Activated CD4-positive, alpha-beta T cell treated with anti-CD3 and anti-CD28 coated beads for 48 hours (primary cell): ENCODE measurements at places on chromosomes 7 and 10.

GRCh38 chr7:120014925-120015465 lies 258.0 kb upstream of the KCND2 start:
- DNase-seq = no peak

DNA sequence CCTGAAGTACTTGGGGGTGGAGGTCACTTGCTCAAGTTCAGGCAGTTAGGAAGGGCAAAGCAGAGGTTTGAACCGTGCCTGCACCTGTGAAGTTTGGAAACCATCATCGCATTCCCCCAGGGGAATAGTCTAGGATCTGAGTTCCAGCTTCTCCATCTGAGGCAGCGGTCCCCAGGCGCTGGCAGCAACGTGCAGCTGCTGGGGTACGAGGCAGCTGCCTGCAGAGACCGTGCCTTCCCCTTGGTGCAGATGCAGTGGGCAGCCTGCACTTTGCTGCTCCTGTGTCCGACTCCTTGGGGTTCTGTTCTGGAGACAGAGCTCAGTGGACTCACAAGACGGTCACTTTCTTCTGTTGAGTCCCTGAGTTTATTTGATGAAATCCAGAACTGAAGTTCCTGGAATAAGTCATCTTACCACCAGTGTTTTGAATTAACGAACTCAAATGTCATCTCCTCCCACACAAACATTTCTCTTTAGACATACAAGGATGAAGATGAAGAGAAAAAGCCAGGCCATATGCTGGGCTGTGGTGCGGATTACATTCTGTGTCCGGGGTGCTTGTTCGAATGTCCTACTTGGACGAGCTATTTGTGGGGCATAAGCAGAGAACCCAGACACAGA lies 19.9 kb upstream of the GIMAP8 start:
- no peak for DNase-seq

- no peak for DNase-seq
These were observed 242.9 kb upstream of the CXCL12 start for GRCh38 chr10:44627591-44628354.

DNA sequence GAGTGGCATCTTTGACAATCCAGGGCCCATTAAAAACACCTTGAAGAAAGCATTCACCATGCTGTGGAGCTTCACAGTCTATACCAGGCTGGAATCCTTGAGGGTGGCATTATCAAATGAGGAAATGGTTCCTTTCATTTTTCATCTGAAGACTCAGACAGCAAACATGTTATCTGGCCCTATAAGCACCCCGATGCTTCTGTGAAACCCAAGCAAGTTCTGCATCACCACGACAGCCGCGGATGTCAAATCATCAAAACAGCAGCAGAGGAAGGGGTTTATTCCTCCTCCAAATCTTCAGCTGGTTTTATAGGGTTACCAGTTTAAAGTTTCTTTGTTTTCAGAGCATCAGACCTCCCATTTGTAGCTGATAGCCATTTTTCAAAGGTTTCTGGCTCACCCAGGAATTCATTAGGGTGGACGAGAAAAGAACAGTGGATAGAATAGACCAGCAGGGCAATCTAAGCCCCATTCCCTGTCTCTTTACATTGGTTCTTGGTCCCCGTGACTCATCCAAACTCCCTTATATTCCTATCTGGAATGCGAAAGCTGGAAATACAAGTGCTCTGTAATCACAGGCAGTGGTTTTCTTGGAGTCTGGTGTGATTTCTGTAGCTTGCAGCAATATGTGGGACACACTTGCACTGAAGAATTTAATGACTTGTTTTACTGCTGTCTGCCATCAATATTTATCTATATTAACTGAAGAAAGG lies 217.9 kb downstream of the SKAP2 start:
- no peak for DNase-seq

DNA sequence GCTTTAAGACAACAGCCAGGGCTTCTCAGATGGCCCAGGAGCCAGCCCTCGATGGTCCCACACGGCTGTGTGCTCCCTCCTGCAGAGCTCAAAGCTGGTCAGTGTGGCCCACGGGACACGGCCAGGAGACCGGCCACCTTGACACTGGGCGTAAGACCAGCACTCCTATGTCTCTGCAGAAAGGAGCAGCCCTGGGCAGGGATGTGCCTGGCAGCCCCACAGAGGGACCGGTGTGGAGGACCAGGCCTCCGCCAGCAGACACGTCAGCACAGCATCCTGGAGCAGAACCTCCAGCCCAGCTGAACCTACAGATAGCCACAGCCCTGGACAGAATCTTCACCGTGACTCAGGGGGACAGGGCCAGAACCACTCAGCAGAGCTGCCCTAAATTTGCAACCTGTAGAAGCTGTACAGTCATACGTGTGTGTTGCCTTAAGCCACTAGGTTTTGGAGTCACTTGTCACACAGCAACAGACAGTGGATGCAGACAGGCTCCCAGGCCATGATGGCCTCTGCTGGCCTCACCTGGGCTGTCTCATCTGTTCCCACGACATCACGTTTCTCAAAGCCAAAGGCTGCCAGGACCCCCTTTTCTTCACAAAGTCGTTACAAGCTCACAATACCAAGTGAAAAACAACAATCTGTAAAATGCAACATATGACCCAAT lies 132.4 kb downstream of the DIP2C start:
- no peak for DNase-seq

DNA sequence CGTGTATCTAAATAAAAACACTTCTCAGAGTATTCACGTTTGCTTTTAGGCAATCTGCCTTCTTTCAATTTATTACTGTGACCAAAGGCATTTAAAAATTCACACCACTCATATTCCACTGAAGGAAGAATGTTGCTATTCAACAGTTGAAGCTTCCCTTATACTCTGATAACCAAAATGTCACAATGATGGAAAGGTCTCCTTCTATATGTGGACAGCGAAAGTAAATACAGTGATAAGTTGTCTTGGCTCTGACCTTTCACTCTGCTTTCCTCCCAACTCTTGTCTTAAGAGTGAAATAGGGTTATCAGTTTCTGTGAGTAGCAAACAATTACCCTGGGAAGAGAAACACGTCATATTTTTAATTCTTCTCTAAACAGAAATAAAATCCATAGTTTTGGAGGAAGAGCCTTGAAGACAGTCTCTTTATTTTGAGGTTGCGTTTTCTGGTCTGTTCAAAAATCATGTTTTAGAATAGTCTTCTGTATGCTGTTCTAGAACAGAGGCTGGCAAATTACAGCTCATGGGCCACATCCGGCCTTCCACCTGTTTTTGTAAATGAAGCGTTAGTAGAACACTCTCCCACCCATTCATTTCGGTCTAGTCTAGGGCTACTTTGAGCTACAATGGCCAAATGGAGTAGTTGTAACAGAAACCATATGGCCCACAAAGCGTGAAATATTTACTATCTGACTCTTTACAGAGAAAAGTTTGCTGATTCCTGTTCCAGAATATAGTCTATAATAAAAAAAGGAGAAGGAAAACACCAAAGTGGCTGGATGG lies 41.3 kb downstream of the ETV1 start:
- no peak for DNase-seq

DNA sequence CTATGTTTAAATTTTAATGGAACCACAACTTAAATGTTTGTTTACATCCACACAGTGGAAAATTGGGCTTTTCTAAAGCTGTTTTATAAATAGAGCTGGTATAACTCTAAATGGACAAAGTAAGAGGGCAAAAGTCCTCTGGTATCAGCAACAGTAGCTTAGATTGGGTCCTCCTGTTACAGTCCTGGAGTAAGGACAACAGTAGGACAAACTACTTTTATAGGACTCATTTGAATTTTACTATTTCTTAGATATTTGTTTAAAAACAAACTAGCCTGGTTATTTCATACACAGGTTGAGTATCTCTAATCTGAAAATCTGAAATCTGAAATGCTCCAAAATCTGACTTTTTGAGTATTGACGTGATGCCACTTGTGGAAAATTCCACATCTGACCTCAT lies 8.4 kb downstream of the VCL start:
- no peak for DNase-seq

DNA sequence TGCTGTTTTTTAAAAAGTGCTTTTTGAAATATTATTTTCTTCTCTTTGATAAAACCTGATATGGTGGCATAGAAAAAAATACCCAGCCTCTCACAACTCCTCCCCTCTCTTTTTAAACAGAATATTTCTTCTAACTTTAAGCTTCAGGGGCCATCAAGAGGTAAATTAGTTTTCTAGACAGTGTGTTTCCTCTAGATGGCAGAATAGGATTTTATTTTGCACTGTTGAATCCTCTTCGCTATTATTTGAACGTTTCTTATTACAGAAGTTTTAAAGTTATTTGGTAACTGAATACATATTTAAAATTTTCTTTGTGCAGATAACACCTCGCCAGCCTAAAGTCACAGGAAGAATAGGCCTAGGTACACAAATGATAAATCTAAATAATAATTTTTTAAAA lies 30.3 kb downstream of the ARL5B start:
- no peak for DNase-seq

- no peak for DNase-seq
These were observed 23.0 kb upstream of the DLD start for GRCh38 chr7:107867858-107868466.

DNA sequence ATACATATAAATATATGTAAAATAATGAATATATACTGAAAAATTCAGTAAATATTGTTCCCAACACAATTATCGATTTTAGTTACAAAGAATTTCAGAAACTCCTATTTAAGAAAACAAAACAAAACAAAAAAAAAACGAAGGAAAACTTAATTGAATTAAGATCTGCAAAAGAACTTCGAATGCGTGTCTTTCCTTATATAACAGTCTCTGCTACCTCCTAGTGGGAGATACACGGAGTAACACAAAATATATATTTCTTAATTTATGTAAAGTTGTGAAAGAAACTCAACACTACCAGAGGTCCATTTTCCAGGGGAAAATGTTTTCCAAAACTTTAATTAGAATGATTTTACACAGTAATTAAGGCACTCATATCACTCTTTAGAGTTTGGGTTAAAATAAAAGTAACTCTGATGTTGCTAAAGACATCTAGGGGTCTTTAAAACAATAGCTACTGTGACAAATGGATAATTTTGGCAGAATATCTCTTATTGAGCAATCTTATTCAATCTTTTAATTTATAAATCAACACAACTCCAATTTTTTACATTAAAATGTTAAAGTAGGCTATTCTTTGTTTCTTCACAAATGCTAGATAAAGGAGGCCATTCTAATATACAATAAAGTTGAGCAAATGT lies 41.6 kb downstream of the NEBL start:
- DNase-seq = no peak

DNA sequence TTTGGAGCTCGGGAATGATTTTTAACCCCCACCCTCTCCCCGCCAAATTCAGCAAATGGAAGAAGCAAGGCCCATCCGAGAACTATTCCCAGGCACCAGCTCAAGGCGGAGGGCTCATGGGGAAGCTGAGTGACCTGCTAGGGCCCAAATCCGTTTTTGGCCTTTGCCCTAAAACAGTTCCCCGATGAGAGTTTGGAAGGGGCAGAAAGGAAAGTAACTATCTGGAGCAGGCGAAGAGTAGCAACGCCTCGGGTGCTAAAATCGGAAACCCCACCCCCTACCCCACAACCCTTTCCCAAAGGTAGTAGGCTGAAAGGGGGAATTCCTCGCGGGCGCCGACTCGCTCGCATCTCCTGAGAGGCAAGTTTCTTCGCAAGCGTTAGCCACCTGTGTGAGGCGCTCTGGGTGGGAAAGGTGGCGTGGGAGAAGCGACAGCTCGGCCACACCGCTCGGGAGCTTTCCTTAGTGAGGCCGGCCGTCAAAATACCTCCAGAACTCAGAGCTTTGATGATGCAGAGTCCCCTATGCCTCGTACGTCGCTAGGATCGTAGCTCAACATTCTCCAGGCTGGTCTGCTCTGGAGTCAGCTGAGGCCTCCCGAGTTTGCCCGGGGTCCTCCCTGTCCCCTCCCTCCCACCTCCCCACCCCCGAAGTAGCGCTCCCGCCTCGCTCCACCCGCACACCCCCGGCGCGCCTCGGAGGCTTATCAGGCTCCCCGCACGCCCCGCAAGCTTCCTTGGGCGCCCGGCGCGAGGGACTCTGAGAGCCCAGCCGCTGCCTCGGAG lies 642 bp upstream of the PRKG1 start:
- DNase-seq = peak; percentile 6

DNA sequence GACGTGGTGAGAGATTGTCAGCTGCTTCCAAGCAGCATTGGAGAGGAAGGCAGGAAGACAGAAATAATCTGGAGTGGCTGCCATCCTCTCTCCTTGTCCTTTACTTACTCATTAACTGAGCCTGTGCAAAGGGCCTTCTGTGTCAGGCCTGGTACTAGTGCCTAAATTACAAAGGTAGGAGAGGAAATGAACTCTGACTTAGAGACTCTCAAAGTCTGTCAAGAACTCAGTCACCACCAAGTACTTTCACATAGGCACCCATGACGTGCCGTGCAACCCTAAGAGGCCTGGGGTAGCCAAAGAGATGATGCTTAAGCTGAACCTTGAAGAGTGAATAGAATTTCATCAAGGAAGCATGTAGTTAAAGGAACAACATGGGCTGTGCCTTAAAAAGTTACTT lies 866.9 kb downstream of the LRMDA start:
- no peak for DNase-seq

DNA sequence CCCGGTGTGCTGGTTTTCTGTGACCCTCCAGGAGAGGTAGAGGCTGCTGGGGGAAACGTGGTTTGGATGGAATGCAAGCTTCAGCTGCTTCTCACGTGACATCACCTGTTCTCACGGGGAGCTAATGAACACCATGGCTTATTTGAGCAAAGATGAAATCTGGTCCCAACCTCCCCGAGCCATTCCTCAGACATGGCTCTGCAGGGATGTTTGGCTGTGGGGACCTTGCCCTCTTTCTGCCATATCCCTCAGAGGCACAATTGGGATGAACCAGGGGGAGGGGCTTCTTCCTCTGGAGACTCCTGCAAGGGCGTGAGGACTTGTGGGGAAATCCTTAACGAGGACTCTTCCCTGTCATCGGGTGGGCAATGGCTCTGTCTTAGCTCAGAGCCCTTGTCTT lies 236.8 kb downstream of the TCERG1L start:
- no peak for DNase-seq

GRCh38 chr10:104480797-104481196 lies 127.2 kb downstream of the CFAP58 start:
- no peak for DNase-seq

- DNase-seq = no peak
These were observed 9.4 kb upstream of the PIP4K2A start for GRCh38 chr10:22723783-22724182.

GRCh38 chr10:86899132-86899531 lies 58.3 kb downstream of the MMRN2 start:
- no peak for DNase-seq

DNA sequence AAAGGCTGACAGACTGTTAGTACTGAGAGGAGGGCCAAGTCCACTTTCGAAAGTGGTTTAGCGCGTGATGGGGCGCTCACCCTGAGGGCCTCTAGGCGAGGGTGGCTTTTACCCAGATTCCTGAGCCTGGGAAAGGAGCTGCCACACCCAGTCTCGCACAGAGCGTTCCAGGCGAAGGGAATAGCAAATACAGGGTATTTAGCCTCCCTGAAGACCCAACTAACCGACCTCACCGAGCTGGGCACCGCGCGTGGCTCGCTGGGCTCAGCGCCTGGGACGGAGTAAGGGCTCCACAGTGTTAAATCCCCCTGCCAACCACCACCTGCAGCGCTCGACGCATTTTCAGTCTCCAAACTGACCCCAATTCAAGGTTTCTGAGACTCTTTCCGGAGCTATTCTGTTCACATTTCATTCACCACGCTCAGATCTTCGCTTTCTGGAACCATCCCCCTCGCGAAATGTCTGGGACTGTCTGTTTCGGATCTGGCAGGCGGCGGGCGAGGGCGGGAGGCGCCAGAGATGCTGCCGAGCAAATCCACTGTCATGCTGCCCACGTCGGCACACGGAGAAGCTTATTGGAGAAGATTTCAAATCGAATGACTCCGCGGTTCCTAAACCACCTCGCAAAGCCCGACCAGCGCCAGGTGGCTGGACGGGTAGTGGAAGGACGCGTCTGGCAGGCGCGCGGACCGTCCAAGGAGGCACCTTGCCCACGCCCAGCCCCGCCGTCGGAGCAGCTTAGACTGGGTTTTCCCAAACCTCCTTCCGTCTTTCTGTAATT lies 1.4 kb upstream of the OSBPL3 start:
- DNase-seq = peak; percentile 79
